ENCODE measurements at places on chromosomes 1 and 21. TPM values are rescaled to one million over a fixed set of nuclear protein-coding genes. Genes with fewer than 3 reads are reported as not detected.

Gene TRIM17
- 0.08 TPM for polyA plus RNA-seq

- H3K27ac ChIP-seq = no peak overlapping the region
- no peak for DNase-seq
- H3K36me3 ChIP-seq = peaks cover under 1% of the 10 kb centered on the region
- H3K4me1 ChIP-seq = peaks cover 5% of the 10 kb centered on the region
These were observed 15.7 kb downstream of the PATJ start for GRCh38 chr1:61757950-61758349.

- no peak overlapping the region for H3K27ac ChIP-seq
- H3K4me1 ChIP-seq = no peaks in the 10 kb centered on the region
- H3K4me3 ChIP-seq = no peak overlapping the region
- H3K27me3 ChIP-seq = no peaks in the 10 kb centered on the region
These were observed 25.3 kb downstream of the SLC30A7 start for GRCh38 chr1:100921110-100921706.

DNA sequence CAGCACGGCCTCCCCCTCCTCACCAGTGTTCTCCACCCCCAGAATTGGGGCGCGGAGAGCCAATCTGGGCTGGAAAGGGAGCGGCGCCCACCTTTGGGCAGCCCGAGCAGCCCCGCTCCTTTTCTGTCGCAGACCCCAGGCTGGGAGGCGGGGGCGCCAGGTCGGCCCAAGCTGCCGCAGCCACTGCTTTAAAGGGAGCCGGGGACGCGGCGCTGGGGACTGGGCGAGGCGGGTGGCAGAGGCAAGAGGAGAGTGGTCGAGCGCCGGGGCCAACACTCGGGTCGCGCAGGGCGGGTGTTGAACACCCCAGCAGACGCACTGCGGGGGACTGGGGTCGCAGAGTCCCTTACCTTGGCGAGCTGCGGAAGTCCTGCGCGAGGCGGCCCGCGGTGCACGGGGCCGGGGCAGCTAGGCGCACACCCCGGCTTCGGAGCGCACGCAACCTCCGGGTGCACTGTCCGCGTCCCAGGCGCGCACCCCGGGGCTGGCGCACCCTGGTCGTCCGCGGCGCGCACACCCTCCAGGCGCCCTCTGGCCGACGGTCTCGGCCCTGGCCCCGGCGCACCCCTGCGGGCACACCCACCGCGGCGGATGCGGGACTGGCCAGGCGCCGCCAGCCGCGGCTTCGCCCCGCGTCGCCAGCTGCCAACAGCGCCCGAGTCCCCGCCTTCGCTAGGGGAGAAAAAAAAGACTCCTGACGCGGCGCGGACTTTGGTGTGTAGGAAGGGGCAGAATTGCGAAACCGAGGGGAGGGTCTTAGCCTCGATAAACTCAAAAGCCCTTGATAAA lies at the start of gene KANK4:
Gene KANK4 (minus strand): TSS at position 679 of the 789 bp plus-strand sequence. CDS start 37,870 bp downstream, outside the sequence.
- H3K4me1 ChIP-seq = no peaks in the 10 kb centered on the region
- H3K27ac ChIP-seq = no peak within 1 kb of the TSS
- DNase-seq = no peak
- peaks cover 35% of the 10 kb centered on the region for H3K27me3 ChIP-seq
- peak within 1 kb of the TSS; percentile 45 for H3K4me3 ChIP-seq

DNA sequence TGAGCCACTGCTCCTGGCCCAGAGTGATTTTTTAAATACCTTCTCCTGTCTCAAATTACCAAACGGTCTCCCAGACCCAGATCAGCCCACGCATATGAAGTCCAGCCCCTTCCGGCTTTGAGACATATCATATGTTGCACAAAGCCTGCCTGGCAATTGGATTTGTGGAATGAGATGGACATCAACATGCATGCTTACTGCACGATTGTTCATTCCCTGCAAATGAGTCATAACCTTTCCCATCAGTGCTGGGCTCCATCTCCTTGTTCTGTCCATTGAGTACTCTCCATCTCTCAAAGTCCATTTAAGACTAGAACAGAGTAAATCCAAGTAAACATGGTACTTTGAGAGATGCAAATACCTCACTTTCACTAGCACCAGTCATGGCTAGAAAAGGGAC lies 612.2 kb upstream of the USP24 start:
- H3K27me3 ChIP-seq = no peaks in the 10 kb centered on the region
- no peaks in the 10 kb centered on the region for H3K4me1 ChIP-seq
- no peaks in the 10 kb centered on the region for H3K36me3 ChIP-seq
- H3K4me3 ChIP-seq = no peak overlapping the region

GRCh38 chr1:33653226-33653625 lies 180.8 kb downstream of the ZSCAN20 start:
- no peaks in the 10 kb centered on the region for H3K36me3 ChIP-seq
- H3K4me1 ChIP-seq = peaks cover 5% of the 10 kb centered on the region
- no peaks in the 10 kb centered on the region for H3K27me3 ChIP-seq
- DNase-seq = no peak
- H3K27ac ChIP-seq = peak overlapping the region; percentile 71

Data from heart left ventricle (tissue), 16 donors.